ENCODE measurements at places on chromosomes 5 and 9.
A peak's percentile ranks its signal among the peaks of the same experiment; 100 is the strongest.

DNA sequence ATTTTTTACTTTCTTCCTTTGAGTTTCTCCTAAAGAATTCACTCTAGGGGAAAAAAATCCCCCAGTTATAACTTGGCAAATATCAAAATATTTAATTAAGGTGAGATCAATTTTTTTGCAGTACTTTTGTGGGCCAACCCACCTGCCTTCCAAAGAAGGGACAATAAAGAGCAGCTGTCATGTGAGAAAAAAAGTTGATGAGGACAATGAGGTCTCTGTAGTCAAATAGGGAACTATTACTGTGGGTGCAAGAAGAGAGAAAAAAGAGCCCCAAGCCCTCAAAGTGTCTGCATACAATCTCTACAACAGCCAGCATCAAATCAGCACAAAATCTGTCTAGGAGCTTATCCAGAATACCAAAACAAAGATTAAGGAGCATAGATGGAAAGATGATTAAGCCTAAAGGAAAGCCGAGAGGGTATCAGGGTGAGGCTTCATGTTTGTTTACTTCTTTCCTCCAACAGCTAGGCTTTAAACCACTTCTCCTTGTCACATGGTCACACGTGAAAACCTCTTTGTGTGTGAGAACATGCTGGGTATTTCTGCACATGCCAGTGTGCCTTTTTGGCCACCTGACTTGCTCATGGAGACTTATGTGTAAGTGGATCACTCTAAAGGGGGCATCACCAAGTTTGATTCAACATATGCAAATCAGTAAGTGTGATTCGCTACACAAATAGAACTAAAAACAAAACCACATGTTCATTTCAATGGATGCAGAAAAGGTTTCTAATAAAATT is 19.2 kb upstream of the FYB1 start:
- no peak for DNase-seq

- DNase-seq = no peak
Measured at GRCh38 chr9:94740145-94740840, 13.8 kb downstream of the AOPEP start.

DNA sequence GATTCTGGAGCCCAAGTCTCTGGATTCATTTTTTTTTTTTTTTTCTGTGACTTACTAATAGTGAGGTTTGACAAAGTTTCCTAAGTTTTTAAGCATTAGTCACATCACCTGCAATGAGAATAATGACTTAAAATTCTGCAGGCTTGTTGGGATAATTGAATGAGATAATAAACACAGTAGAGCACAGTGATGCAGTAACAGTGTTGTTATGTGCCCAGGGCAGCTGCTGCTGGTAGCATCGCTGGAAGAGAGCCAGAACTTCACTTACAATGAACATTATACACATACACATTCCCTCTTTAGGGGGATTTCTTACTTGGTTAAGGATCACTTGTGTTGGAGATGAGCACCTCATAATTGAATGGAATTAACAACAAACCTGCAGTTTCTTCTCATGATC is 78.9 kb downstream of the ALDH7A1 start:
- DNase-seq = peak; percentile 82

DNA sequence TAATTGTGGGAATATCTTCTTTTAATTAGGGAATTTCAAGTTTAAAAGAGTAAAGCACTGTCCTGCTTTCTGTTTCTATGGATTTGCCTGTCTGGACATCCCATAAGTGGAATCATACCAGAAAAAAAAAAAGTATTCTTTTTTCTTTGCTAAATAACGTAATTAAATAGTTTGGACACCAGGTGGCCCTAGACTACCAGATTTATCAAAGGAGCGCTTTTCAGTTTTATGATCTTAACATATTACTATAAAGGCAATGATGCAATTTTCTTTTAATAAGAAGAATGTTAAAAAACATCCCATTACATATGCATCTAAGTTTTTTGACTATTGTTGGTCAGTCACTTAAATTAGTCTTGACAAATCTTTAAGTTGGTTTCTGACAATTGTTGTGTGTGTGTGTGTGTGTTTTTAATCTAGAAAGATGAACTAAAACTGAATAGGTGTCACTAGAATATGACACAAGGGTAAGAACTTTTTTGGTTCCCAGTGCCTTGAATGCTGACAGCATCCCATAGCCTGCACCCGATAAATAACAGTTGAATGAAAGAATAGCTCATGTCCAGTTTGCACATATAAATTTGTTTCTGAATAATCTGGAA is 49.5 kb downstream of the C5orf22 start:
- no peak for DNase-seq

DNA sequence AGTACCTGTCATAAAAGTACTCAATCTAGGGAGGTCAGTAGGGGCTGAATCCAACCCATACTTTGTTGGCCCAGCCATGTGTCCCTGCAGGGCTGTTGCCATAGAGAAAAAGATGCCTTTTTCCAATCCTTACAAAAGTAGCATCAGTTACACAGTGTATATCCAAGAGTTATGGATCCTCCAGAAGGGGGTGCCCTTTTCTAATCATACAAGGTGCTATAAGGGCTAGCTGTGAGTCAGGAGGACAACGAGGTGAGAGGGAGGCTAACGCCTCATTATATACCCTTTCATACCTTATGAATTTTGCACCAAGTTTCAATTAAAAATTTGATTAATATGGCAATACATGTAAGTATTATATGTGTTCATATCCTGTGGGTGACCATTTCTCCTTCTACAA is 4.8 kb downstream of the KIAA0825 start:
- no peak for DNase-seq

DNA sequence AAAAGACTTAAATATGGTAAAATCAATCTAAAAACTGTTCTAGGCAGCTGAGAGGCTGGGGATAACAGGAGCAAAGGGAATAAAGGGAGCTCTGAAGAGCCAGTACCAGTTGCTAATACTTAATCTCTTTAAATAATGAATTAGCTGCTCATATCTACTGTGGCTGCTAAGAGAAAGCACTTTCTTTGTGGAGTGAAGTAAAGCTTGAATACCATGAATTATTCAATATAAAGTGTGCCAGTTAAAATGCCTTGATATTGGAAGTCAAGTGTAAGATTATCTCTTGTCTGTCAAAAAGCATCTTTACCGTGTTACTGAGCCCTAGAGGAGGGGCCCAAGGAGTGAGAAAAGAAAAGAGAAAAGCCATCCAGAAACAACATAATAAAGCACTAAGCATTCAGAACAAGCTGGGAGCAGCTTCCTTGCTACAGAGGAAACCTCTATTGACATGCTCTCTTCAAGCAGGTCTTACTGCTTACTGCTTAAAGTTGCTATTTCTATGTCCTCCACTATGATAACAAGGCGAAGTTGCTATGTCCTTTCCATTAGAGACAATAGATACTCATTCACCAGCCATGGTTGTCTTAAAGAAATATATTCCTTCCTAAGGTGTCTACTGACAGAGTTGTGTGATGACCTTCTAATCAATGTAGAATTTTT is 297.4 kb downstream of the CETN3 start:
- DNase-seq = no peak

DNA sequence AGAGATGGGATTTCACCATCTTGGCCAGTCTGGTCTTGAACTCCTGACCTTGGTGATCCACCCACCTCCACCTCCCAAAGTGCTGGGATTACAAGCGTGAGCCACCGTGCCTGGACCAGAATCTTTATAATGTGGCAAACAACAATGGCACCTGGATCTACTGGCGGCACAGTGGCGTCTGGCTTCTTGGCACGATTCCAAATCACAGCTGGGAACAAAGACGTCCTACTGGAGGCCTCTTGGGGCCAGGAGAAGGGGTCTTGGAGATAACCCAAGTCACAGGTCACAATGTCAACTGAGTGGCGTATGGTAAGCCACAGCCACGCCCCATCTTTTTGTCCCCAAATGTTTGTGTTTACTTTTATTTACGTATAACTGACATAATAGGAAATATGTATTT is 77.8 kb upstream of the RAPGEF1 start:
- DNase-seq = peak; percentile 97

DNA sequence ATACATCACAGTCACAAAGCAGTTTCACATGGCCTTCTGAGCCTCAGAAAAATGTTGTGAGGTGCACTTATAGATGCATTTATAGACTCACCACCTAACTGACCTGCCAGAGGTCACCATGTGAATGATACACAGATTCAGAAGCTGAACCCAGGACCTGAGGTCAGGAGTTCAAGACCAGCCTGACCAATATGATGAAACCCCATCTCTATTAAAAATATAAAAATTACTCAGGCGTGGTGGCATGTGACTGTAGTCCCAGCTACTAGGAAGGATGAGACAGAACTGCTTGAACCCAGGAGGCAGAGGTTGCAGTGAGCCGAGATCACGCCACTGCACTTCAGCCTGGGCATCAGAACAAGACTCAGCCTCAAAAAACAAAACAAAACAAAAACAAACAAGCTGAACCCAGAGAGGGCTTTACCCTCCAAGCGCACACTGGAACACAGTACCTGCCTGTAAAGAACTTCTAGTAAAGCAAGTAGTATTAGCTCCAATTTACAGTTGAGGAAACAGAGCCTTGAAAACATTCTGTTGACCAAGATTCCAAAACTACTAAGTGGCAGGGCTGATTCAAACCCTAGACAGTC is 16.3 kb downstream of the ECPAS start:
- no peak for DNase-seq

DNA sequence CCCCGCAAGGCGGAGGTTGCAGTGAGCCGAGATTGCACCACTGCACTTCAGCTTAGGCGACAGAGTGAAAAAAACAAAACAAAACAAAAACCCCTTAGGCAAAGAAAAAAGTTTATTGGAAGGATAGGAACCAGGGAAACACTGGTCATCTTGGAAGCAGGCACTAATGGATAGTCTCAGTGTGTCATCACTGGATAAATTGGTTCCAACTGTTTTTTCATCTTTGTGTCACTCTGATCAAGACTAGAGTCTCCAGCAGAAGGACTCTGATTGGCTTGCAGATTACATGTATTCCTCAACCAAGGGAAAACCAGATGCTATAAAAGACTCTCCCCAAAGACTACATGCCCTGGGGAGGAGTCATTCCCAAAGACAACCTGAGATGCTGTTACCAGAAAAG is 35.0 kb upstream of the HMHB1 start:
- no peak for DNase-seq

DNA sequence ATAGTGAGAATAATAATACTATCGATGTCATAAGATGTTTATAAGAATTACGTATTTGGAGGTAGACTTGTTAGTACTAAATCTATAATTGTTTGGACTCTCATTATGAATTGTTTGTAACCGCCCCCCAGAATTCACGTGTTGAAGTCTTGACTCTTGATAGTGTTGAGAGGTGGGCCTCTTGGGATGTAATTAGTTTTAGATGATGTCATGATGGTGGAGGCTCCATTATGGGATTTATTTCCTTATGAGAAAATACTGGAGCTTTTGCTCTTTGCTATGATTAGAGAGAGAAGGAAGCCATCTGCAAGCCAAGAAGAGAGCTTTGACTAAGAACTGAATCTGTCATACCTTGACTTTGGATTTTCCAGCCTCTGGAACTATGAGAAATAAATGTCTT is 142.2 kb downstream of the PRDM9 start:
- DNase-seq = no peak

DNA sequence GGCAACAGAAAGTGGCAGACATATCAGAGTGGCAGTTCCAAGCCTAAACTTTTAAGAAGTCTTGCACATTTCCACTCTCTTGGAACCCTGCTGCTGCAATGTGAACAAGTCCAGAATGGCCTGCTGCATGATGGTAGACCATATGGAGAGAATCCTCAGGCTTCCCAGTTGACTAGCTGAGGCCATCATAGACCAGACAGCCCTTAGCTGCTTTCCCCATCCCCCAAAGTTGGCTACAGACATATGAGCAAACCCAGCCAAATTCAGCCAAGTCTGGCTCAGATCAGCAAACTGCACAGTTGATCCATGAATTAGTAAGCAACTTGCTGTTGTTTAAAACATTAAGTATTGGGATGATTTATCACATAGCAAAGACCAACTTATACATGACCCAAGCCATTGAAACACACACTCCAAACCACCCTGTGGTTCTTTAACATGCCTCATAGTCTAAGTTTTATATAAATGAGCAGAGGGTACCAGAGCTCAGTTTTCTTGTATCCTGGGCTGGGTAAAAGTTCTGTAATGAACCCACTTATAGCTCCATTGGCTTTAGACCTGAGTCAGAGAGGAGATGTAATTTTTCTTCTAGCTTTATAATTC is 19.9 kb downstream of the PPP3R2 start:
- DNase-seq = no peak

DNA sequence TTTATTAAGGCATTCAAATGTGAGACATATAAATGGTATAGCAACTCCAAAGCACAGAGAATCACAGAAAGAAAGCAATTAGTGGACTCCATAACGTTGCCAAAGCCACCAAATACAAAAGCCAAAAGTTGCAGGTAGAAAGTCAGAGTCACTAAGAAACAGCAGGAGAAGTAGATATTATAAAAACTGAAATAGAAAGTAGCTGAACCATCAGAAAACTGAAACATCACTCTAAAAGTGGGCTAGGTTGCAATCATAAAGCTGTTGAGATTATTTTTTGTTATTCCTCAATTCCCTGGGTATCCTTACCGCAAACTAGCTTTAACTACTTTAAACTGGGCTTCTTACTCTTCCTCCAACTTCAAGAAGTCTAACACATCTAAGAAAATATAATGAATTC is 108.1 kb upstream of the ARRDC3 start:
- DNase-seq = no peak

DNA sequence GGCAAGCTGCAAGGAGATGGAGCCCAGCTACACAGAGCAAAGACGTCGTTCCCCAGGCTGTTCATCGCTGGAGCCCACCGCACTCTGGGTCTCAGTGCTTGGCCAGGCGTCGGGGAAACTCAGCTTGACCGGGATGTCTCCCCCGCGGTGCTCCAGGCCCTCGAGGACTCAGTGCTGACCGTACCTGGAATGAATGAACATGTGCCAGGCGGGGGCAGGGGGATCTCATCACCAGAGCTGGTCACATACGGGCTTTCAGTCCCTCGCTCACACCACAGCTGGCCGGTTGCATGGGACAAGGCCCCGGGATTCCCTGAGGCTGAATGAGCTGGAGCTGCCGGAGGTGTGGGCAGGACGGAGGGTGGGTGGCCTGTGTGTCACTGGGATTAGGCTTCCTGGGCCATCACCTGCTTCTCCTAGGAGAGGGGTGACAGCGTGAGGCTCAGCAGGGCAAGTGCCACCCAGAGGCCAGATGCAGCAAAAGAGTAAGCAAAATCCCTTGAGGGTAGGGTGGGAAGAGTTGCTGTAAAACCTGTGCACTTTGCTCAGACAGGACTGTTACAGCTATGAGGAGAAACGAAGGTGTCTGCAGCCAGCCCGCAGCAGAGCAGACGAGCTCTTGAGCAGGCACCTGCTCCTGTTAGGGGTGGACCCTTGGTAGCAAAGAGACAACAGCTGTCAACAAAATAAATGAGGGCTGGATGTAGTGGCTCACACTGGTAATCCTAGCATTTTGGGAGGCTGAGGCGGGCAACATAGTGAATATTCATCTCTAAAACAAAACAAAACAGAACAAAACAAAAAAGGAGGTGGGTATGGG is 70.7 kb upstream of the RAPGEF1 start:
- peak; percentile 55 for DNase-seq

GRCh38 chr5:78613756-78614155 is 34.8 kb downstream of the LHFPL2 start:
- DNase-seq = no peak

DNA sequence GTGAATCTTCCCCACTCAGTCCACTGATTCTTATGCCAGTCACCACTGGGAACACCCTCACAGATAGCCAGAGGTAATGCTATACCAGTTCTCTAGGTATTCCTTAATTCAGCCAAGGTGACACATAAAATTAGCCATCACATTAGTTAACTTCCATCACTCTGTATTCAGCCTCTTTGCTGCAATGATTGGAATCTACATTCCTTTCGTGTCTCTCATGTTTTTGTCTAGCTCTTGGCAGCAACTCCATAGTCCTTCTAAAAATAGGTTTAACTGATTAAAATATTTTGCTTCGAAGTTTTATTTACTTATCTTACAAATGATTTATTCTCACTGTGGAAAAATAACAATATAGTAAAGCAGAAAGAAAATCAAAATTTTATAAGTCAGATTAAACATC is 19.6 kb upstream of the RNF20 start:
- DNase-seq = no peak

Data from NCI-H2029 treated with DMSO at 0.1 percent for 48 hours (cell line).